PC-9 (cell line): ENCODE measurements at places on chromosomes 2 and 18.

- DNase-seq = no peak
Measured at GRCh38 chr2:77328134-77328931, 193.8 kb downstream of the LRRTM4 start.

- DNase-seq = no peak
Measured at GRCh38 chr2:34652636-34653035, 1053.5 kb upstream of the FAM98A start.

GRCh38 chr2:98177286-98177685, 90.3 kb downstream of the VWA3B start:
- DNase-seq = no peak

DNA sequence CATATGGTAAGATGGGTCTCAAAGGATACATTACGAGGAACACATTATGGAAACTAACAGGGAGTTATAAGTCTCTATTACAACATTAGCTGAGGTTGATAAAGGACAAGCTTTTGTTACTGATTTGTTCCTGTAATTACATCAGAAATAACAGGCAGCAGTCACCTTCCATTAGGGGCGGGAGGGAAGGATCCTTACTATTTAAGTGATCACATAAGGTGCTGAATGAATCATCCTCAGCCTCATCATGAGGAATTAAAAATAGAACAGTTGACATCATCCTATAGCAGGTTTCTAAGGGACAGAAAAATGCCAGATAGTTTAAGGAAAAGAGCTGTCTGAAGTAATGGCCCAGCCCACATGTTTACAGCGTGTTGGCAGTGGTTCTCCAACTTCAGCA, 86.9 kb upstream of the MGAT5 start:
- no peak for DNase-seq

DNA sequence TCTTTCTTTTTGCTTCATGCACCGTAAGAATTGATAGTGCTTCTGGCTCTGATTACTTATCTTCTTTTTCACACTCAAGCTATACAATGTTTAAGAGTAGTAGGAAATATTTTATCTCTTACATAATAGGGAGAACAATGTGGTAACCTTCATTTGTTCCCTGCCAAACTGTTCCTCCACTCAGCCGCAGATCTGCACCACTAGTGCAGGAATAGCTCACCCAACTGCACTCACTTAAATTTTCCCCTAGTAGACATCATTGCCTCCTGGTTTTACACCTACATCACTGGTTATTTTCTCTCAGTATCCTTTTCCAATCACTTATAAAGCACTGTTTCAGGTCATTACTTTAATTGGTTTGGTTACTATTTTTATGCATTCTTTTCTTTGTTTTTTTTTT, 283.5 kb upstream of the ZNF804A start:
- no peak for DNase-seq

- no peak for DNase-seq
Measured at GRCh38 chr2:33370636-33371265, 105.7 kb upstream of the RASGRP3 start.

- DNase-seq = no peak
Measured at GRCh38 chr2:111161971-111162370, 41.3 kb downstream of the BCL2L11 start.

DNA sequence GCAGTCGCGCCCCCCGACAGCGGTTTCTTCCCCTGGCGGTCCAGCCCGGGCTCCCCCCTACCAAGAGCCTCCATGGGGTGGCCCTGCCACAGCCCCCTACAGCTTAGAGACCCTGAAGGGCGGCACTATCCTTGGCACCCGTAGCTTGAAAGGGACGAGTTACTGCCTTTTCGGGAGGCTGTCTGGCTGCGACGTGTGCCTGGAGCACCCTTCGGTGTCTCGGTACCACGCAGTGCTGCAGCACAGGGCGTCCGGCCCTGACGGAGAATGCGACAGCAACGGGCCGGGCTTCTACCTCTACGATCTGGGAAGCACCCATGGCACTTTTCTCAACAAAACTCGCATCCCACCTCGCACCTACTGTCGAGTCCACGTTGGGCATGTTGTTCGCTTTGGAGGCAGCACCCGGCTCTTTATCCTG, 475 bp downstream of the SLC4A1AP start:
- no peak for DNase-seq

DNA sequence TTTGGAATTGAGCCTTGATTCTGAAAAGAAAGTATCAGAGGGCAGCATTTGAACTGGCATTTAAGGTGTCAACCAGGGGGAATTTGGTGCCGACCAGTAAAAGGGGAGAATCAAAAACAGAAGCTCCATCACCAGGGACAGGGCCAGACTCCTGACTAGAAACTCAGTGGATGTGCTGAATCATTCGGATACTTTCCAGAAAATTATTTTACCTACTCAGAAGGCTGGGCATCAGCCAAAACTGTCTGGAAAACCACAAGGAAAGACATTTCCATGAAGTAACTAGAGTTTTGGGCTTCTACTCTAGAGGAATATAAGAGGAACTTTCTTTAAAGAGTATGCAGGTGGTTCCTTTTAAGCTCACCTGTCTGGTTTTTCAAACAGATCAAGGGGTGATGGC, 756.6 kb downstream of the RNF144A start:
- no peak for DNase-seq

- peak; percentile 67 for DNase-seq
Measured at GRCh38 chr18:5237723-5238370, 40.8 kb upstream of the AKAIN1 start.

GRCh38 chr2:120430957-120431356, 85.0 kb downstream of the INHBB start:
- DNase-seq = no peak

GRCh38 chr2:39703181-39703872, 37.6 kb downstream of the TMEM178A start:
- DNase-seq = no peak

DNA sequence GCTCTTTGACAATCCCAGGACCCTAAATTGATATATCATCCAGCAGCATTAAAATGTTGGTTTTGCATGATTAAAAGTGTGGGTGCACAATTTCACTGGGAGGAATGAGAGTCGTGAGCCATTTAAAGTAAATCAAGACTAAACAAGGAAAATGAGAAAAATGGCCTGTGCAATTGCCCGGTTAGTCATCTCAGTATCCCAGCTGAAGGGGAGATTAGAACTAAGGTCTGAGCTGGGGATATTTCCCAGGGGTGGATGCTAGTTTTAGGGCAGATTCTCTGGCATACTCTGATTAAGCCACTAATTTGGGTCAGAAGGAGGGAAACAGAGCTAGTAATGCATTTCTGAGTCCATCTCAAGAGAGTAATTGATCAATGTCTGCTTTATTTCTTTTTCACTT, 177.2 kb downstream of the EN1 start:
- DNase-seq = no peak

DNA sequence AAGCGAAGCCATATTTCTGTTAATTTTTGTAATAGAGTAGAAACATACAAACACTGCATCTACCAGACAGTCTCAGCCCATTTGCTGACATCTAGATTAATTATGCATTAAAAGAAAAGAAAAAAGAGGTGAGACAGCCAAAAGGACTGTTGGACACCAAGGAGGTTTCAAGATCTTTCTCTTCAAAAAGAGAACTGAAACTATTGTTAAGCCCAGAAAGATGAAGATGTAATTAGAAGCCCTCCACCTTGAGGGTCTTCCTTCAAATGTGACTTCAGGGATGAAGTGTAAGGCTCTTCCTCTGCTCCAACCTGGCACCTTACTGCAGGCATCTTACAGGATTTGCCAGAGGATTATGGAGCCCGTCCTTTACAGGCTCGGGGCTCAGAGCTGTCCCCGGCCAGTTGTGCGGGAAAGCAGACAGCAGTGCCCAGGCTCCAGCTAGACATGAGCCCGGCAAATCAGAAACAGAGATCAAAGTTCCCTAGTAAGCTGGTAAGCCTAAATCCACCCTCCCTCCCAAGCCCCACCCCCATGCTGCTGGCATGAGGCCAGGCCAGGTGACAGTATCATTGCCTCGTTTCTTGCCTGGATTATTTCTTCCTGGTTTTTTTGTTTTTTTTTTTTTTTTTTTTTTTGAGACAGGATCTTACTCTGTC, 38.9 kb downstream of the ADI1 start:
- DNase-seq = no peak
